ENCODE measurements at places on chromosomes 3 and 15.

DNA sequence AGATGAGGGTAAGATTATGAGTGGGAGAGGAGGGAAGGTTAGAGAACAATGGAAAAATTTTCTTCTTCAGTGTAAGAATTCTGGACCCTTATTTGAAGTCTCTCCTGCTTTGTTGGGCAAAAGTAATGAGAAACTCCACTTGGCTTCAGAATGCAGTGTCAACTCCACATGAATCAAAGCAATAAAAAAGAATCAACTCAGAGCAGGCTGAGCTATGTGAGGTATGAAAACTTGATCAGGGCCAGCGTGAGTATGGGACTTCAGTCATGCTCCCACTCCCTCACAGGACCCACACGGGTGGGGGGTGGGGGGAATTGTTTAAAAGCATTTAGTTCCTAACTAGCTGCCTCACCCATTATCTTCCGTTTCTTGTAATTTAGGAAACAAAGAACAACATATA, 502.2 kb downstream of the PDCD6IP start:
- DNase-seq = no peak

DNA sequence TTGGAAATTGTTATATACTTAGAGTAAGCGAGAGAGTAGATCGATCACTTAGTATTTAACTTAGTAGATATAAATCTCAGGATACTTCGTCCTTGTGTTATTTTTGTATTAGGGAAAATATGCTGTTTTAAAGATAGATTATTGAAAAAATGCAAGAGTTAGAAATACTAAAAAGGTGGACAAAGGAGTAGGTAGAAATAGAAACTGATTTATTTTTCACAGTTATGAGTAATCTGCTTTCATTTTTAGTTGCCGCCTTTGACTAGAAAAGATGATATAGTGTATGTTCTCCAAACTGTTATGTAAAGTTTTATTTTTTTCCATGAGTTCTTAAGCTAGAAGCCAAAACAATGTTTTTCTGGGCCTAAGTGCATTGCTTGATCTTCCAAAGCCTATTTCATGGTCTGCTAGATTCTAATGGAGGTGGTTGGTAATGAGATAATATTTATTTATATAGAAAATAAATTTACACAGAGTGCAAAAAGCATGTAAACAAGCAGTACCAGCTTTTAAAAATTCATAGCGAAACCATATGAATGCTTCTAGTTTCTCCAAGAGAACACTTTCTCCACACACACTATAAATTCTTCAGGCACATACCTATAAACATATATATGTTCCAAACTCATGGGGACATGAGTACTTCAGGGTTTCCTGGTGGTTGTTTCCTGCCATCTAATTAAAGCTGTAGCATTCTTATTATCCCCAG, 61.1 kb downstream of the DIPK2A start:
- no peak for DNase-seq

- no peak for DNase-seq
These were observed 780.4 kb upstream of the ALCAM start for GRCh38 chr3:104586344-104586743.

DNA sequence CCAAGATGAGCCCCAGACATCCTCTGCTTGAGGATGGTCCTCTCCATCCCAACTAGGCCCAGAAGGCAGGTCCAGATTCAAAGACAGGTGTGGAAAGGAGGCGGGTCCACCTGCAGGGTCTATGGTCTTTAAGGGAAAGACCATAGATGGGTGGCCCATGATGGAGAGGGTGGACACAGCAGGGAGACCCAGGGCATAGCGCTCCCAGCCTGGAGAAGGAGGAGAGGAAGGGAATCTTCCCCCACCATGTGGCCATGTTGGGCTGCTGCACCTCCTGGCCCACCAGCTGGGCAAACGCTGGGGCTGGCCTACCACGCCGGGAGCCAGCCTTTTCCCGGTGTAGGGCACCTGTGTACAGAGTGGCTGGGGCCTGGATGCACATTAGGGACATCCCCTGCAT, 265.2 kb upstream of the TLE3 start:
- no peak for DNase-seq

DNA sequence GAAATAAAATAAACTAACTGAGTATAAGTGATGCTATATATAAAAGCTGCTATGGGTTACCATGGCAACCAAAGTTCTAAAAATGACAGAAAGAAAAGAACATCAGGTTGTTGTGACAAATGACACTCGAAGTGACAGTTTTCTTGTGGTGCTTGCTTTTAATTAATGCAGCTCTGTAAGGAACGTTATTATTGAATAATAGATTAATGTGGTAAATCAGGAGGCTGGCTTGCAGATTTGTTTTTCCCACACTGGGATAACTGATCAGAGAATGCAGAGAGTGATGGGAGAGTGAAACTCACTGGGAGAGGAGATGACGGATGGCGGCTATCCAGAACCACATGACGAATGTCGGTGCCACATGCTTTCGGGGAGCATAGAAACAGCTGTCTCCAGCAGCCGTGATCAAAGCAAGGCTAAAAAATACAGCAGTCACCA, 207.0 kb upstream of the ATP10A start:
- DNase-seq = no peak

DNA sequence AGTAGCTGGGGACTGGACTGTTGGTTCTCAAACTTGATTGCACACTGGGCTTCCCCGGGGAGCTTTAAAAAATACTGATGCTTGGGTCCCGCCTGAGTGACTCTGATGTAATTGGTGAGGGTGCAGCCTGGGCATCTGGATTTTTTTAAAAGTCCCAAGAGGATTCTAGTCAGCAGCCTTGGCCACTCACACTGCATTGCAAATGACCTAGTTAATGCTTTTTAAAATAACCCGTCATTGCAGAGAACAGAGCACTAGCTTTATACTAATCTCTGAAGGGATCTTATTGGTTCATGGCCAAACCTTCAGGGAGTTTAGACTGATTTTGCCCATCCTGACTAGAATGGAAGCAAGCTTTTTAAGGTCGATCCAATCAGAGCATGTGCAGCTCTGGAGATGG, 310.6 kb upstream of the PROK2 start:
- no peak for DNase-seq

GRCh38 chr15:76987896-76988860, 6.7 kb upstream of the PSTPIP1 start:
- DNase-seq = no peak

DNA sequence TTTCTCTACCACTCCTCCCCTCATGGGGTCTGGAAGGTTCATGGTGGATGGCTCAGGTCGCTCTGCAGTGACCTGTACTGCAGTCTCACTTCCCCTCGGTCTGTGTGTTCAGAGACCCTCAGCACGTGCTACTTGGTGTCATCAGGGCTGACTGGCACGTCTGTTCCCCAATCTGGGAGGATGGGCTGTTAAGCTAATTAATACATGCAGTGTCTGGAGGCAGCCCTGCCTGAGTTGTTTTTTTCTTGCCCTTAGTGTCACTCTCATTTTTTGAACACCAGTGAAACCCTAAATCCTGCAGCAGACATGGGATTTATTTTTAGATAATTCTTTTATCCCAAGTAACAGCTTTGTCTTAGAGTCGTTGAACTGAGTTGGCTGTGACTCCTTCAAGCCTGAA, 64.6 kb downstream of the ARNT2 start:
- DNase-seq = no peak

GRCh38 chr3:122350814-122351418, 25.9 kb downstream of the CSTA start:
- no peak for DNase-seq

GRCh38 chr15:26970712-26971210, at the start of gene GABRG3:
Gene GABRG3, plus strand, starts transcription at chr15:26971181.
- no peak for DNase-seq

- no peak for DNase-seq
These were observed 421.7 kb downstream of the TUSC7 start for GRCh38 chr3:117131259-117131658.

GRCh38 chr3:158642005-158642404, 2.3 kb upstream of the GFM1 start:
- no peak for DNase-seq

GRCh38 chr3:72137865-72138861, 353.2 kb upstream of the PROK2 start:
- DNase-seq = no peak

DNA sequence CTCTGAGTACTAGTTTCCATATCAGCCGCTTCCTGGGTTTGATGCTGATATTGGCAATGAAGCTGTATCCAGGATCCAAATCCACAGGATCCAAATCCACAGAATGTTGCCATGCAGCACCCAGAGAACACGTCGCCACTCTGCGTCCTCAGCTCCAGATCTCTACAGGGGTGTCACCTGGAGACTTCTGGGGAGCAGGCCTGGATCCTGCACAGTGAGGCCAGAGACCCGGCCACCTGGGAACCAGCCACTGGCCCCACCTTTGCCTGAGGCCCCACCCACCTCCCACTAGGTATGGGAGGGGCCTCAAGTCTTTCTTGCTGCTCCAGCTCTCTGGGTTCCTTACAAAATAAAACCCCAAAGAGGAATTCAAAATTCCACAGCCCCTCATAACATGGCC, 123.9 kb downstream of the LRRK1 start:
- DNase-seq = no peak

DNA sequence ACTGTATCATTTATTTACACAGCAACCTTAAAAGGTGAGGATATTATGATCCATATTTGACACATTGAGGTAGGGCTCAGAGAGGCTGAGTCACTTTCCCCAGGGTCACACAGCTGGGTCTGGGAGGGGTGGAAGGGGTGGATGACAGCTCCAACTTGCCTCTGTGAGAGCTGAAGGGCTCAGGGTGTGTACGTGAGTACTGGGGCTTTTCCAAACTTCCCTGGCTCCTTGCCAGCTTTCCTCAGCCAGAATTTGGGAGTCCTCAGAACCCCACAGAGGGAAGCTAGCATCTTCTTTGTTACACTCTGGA, 58.3 kb upstream of the SLC6A11 start:
- no peak for DNase-seq

- DNase-seq = no peak
These were observed 999 bp downstream of the ZNF280D start for GRCh38 chr15:56732135-56732885.

- no peak for DNase-seq
These were observed 2.5 kb downstream of the MORC1 start for GRCh38 chr3:109115451-109115850.

DNA sequence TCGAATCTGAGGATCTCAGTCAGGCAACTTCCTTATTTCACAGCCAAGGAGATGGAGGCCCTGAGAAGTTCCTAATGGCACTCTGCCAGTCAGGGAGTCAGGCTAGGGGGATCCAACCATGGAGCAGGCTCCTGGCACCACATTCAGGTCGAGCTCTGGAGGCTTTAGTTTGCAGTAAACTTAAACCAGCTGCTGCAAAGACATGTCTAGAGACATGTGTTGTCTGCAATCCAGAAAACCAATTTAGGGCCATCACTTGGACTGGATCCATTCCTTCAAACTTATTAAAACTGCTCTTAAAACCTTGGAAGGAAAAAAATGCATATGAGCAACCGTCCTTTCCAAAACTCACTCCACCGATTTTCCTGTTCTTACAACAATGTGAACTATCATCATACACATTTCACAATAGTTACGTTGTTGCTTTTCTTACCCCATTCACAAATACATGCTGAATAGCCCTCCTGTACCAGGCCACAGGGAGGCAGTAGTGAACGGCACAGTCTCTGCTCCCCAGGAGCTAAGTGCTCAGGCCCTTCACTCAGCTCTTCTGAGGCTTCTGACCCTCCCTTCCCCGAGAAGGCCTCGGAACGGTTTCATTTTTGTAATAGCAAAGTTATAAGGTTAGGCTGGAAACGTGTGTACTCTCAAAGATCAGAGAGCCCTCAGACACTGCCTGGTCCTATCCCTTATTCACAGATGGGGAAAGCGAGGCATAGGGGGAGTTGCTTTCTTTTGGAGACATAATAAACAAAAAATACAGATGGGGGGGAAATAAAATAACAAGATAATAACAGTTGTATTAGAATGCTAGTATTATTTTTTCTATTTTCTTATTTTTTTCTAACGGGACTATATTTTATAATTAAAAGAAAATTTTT, 20.1 kb downstream of the RFT1 start:
- no peak for DNase-seq

DNA sequence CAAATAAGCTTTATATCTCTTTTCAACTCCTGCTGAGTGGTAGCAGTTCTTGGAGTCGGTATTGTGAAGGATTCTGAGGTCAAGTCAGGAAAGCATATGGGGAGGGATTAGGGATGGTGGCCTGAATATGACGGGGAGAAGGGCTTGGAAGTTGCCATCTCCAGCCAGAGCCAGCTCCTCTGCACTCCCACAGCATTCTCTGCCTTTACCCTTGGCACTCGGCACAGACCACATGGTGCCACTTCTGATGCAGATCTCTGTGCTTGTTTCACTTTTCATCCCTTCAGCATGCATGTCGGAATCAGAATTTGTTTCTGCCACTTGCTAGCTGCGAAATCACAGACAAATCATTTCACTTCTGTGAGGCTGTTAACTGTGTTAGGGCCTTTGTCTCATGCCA, 52.5 kb downstream of the RAB11A start:
- no peak for DNase-seq

GRCh38 chr3:39263576-39263975, 16.3 kb downstream of the CX3CR1 start:
- no peak for DNase-seq

DNA sequence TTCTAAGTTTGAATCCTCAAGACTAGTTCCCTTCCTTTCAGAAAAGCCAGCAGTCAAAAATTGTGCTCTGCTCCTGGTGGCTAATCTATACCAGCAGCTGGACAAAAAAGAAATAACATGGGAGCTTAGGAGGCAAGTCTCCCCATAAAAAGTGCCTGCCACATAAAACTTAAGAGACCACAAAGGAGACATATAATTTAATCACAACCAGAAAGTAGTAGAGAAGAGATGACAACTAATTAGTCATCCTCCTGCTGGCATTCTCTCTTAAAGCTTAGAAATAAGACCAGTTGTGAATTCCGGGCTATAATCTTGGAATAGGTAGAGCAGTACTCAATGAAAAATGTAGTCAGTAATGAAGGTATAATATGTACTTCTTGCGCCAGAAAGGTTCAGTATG, 20.2 kb upstream of the IMPG2 start:
- DNase-seq = no peak

DNA sequence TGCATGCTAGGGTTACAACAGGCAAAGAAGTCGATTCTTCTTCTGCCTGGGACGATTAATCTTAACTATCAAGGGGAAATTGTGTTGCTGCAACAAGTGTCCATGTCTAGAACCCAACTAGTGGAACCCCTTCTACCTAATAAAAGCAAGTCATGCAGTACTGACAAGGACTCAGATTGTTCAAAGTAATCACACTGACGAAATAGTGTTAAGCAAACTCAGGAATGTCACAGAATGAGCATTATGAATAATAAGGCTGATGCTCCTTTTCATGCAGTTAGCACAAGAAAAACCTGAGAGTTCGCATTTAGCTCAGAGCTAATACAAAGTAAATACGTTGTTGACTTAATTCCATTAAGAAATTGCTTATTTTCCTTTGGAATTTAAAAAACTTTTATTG, 47.5 kb upstream of the TRIM42 start:
- no peak for DNase-seq

- DNase-seq = no peak
These were observed 404.5 kb downstream of the PDCD6IP start for GRCh38 chr3:34202975-34203374.

DNA sequence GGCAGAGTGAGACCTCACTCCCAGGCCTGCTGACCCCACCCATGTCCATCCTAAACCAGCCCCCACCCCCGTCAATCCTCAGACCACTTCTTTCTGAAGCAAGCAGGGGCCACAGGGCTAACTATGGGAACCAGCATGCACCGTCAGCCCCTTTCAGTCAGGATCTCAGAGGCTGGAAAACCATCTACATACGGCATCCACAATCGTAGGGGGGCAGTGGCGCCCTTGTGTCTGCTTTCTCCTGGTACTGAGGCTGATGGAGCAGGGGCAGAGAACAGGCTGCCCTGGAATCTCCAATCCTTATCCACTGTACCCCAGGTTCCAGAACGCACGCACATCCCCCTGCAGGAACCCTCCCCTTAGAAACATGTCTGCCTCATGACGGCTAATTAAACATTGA, 56.6 kb downstream of the XXYLT1 start:
- no peak for DNase-seq
